ENCODE measurements at places on chromosomes 7 and 10.
A peak's percentile ranks its signal among the peaks of the same experiment; 100 is the strongest.

- DNase-seq, result no peak
These were observed 72.4 kb downstream of the ABCC2 start for GRCh38 chr10:99854860-99855259.

- no peak for DNase-seq
These were observed 65.8 kb downstream of the KLF6 start for GRCh38 chr10:3719024-3719843.

DNA sequence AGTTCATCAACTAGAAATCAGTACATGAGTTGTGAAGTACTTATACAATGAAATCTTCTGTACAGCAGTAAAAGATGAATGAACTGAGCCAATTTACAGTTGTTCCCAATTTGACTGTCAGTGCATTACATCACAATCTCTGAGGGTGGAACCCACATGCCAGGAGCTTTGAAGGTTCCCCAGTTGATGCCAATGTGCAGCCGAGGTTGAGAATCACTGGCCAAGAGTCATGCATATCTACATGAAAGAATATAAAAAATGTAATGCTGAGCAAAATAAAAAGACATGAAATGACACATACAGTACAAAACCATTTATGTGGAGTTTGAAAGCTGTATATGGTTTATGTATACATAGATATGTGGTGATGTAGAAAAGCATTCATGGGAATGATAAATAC, 22.1 kb upstream of the CCNJ start:
- DNase-seq, result no peak

GRCh38 chr10:64041989-64042490, 520.8 kb downstream of the REEP3 start:
- no peak for DNase-seq

GRCh38 chr7:98205162-98205845, 5.9 kb upstream of the BHLHA15 start:
- DNase-seq, result no peak

- DNase-seq, result no peak
These were observed 10.3 kb downstream of the ZNF775 start for GRCh38 chr7:150389532-150389816.

DNA sequence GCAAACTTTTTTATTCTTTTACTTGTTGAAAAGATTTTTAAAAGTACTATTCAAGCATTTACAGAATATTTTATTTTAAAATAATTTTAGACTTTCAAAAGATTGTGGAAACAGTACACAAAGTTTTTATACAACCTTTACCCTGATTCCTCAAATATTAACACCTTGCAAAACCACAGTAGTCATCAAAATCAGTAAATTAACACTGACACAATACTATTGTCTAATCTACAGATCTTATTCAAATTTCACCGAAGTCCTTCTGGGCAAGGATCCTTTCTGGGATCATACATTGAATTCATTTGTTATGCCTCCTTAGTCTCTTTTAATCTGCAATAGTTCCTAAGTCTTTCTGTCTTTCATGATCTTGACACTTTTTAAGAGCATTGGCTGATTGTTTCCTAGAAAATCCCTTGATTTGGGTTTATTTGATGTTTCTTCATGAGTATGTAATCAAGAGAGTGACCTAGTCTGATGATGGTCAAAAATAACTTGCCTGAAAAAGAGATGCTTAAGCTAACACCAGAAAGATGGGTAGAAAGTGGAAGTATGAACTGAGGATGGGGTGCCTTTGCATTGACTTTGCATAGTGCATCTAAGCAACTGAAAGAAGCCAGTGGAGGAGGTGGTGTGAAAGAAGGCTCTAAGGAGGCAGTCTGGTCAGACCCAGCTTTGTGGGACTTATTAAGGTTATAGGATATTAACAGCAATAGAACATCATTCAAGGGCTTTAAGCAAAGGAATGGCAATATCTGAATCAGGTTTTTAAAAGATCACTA, 9.7 kb downstream of the STAMBPL1 start:
- no peak for DNase-seq

DNA sequence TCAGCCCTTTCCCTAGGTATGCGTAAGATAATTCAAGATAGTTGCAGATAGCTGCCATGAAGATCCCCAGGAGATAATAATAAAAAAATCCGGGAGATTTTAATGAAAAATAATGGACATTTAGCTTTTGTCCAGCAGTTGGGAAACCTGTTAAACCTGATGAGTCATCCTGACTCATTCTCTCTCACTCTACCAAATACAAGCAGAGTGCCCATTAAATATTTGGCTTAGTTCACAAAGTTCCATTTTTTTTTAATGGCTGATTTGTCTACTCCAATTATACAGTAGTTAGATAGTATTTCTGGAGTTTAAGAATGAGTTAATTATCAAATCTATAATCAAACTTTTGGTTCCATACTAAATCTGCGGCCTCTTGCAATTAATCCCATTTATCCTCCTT, 2.1 kb upstream of the SHTN1 start:
- no peak for DNase-seq

DNA sequence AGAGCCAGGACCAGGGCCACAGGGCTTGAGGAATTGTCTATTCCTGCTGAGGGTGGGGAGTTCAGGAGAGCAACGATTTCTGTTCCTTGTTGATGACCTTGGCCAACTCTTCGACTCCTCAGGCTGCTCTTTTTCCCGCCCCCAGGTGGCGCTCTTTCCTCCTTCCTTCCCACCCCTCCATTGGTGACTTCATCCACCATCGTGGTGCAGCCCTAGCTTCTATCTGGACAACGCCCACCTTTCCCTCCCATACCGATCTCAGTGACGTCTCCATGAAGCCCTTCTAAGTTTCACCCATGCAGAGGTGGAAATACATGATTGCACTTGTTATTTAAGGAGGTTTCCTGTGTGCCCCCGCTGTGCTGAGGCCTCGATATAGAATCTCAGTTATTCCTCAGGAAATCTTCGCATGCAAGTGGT, 22.1 kb upstream of the CARD11 start:
- no peak for DNase-seq

GRCh38 chr7:26061678-26062603, 90.1 kb upstream of the NFE2L3 start:
- peak; percentile 87 for DNase-seq

DNA sequence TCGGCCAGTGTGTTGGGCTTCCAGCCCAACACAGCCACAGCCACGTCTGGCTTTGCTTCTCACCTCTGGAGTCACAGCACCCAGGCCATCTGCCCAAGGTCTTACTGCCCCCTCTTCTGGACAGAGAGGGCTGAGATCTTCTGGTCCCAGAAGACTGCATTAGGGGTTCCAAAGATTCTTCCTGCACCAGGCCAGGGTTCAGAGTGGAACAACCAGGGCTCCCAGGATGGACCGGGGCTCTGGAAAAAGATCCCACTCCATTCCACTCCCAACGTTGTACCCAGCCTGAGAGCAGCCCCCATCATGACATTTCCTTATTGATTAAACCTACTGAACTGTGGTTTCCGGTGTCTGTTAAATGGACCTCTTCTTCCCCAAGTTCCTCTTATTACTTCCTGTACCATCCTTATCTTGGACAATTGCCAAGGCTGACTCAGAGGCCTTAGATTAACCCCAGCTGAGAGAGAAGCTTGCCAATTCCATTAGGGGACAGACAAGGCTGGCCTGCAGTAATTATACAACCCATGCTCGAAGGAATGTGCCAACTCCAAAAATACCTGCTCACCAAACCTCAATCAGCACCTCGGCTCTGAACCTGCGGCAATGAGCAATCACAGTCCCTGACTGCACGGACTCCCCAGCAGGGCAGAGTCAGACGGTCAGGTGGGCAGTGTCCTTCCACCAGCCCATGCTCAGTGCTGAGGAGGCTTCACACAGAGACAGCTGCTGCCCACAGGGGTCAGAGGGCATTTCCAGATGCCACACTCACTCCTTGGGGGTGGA, 47.9 kb upstream of the NPFFR1 start:
- DNase-seq, result peak; percentile 67

- no peak for DNase-seq
These were observed 249.4 kb downstream of the CACNA2D1 start for GRCh38 chr7:82194016-82194643.

- no peak for DNase-seq
These were observed 55.4 kb downstream of the CACNA2D1 start for GRCh38 chr7:82388138-82388537.

GRCh38 chr7:80231707-80232106, 97.1 kb downstream of the GNAI1 start:
- no peak for DNase-seq

DNA sequence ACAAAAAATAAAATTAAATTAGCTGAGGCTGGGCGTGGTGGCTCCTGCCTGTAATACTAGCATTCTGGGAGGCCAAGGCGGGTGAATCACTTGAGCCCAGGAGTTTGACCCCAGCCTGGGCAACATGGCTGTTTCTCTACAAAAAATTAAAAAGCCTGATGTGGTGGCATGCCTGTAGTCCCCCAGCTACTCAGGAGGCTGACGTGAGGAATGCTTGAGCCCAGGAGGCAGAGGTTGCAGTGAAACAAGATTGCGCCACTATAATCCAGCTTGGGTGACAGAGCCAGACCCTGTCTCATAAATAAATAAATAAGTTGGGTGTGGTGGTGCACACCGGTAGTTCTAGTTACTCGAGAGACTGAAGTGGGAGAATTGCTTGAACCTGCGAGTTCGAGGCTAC, 65.1 kb downstream of the GNA12 start:
- DNase-seq, result no peak

GRCh38 chr7:127718340-127718679, 66.3 kb downstream of the SND1 start:
- no peak for DNase-seq

DNA sequence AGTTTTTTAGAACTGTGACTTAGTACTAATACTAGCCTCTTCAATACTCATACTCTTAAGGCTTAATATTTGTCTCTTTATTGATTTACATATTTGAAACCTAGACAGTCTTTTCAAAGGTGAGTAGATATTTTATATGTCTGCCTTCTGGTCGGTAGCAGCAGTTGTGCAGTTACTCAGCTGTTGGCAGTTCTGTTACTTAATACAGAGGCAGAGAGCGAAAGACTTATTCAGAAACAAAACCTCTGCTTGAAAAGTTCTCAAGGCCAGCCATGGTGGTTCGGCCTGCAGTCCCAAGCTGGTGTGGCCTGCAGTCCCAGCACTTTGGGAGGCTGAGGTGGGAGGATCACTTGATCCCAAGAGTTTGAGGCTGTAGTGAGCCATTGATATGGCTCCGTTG, 84.2 kb downstream of the AUTS2 start:
- no peak for DNase-seq

GRCh38 chr7:43785420-43785819, 26.9 kb downstream of the BLVRA start:
- no peak for DNase-seq

DNA sequence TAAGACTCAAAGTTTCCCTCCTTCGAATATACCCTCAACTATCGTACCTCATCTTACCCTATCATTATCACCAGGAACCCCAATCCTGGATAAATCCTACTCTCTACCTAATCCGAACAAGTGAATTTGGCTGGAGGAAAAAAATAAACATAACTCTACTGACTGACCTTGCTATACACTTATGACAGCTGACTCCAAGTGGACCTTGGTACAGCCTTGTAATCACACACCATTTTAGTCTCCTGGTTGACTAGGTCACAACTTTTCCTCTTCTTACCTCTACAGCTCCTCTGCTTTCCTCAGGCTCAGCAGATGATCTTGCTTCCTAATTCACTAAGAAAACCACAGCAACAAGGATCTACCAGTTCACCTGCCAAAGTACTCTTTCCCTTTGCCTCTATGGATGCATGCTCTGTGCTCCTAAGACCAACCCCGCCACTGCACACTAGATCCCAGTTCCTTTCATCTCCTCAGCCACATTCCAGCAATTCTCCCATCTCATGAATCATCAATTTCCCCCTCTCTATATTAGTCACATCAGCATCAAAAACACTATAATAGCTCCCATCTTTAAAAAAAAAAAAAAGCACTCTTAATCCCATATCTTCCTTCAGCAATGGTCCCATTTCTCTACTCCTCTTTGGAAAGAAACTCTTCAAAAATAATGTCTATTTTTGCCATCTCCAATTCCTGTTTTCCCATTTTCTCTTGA, 35.5 kb downstream of the COA1 start:
- no peak for DNase-seq

DNA sequence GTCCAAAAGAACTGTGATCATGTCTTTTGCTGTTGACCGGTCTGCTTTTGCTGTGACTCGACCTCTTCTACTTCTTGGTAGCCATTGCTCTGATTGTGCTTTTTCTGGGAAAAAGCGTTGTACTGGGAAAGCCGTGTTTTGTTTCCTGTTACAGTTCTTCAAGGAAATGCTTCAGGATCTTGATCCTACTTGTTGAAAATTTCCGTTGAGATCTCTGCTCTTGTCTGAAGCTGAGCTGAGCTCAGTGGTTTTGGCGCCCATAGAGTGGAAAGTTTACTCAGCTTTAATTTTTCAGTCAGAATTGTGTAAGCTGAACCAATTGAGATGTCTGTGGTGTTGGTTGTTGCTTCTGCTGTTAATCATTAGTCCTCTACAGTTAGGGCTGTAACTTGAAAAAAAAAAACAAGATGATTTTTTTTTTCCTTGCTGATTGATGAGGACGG, 302.2 kb downstream of the CCDC3 start:
- no peak for DNase-seq

DNA sequence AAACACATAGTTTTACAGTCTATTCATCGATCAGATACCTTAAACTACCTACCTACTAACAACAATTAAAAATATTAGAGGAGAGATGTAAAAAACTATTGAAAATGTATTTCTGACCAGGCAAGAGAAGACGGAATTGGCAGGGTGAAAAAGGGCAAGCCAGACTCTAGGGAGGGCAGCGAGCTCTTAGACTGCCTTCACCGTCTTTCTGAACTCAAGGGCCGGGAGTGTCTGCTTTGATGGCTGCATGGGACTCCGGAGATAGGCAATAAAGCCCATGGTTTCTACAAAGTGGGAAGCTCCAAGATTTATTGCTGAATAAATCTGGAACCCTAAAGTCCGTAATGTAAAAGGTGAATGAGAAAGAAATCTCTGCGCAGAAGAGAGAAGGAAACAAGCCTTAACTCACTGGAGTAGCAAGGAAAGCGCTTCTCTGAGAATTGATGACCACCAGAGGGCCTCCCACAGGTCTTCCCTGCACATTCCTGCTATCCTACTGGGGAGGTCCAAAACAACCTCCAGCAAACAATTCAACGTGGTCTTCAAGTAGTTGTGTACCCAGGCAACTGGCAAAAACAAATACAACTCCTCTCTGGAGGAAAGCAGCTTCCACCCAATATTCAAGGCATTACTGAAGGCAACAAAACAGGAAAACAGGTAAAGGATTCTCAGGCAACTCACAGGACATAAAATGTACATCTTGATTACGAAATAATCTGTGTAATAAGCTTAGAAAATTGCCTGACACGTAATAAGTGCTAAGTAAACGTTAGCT, 181.3 kb downstream of the SDK1 start:
- DNase-seq, result peak; percentile 49

- DNase-seq, result no peak
These were observed 16.6 kb upstream of the FOXL3 start for GRCh38 chr7:273327-273726.

GRCh38 chr10:133134411-133135115, 25.5 kb upstream of the KNDC1 start:
- DNase-seq, result no peak

- no peak for DNase-seq
These were observed 17.6 kb upstream of the PANK1 start for GRCh38 chr10:89662596-89662995.

GRCh38 chr7:6161463-6162330, 110.7 kb downstream of the CYTH3 start:
- no peak for DNase-seq

GRCh38 chr7:131722371-131722770, 165.9 kb upstream of the PODXL start:
- DNase-seq, result no peak

- DNase-seq, result no peak
These were observed 45.1 kb downstream of the CUX1 start for GRCh38 chr7:101862280-101863220.

Measured in NCI-H345 (cell line).